ENCODE measurements at places on chromosomes 13 and 19.

GRCh38 chr19:5960005-5961001 is 17.6 kb downstream of the RANBP3 start:
- no peak for DNase-seq

DNA sequence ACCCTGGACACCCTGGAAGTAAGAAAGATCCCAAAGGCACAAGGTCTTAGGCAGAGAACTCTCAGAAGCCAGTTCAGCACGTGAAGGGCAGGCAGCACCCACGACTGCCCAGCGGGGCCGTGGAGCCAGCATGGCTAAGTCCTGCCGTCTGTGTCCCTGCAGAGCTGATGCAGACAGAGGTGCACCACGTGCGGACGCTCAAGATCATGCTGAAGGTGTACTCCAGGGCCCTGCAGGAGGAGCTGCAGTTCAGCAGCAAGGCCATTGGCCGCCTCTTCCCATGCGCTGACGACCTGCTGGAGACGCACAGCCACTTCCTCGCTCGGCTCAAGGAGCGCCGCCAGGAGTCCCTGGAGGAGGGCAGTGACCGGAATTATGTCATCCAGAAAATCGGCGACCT is 44.8 kb downstream of the PEX11G start:
- no peak for DNase-seq

DNA sequence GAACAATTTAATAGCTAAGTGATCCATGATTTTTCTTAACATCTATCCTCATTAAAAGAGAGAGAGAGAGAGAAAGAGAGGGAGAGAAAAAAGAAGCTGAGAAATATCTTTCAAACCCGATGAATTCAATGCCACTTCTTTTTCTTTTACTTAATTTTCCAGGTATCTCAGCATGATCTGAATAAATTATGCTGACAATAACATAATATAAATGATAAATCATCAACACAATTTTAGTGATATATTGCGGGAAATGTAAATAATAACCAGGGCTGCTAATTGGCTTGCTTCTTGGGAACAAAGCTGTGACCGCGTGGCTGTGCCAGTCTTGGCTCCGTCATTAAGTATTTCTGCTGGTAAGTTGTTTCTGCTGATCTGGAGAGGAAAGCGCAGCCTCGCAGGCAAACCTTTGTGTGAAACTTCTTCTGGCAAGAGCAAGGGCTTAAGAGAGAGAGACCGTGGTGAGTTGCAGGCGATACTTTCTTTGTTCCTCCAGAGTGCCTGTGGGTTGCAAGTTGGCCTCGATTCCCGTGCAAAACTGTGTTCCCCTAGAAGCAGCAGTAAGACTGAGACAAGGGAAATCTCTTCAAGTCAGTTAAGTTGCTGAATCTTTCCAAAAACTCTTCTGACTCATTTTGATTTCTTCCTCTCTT is 489.1 kb upstream of the TSHZ3 start:
- DNase-seq = no peak

- no peak for DNase-seq
Observed at GRCh38 chr19:33192010-33192409, 2.1 kb upstream of the LRP3 start.
